ENCODE measurements at places on chromosomes 7 and 10.

DNA sequence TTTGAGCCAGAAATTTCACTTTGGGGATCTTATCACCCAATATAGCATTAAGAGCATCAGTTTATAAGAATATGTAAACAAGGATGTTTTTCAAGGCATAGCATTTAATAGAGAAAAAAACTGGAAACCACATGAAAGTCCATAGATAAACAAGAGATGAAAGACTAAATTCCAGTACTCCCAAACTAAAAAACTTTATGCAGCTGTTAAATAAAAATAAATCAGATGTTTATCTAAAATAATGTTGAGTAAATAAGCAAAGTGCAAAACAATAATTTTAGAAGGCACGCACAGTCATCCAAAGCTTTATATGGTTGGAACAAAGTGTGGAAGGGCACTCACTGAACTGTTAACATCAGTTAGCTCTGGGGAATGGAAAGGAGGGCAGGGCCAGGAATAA is 21.0 kb downstream of the RNLS start:
- no peak for DNase-seq

DNA sequence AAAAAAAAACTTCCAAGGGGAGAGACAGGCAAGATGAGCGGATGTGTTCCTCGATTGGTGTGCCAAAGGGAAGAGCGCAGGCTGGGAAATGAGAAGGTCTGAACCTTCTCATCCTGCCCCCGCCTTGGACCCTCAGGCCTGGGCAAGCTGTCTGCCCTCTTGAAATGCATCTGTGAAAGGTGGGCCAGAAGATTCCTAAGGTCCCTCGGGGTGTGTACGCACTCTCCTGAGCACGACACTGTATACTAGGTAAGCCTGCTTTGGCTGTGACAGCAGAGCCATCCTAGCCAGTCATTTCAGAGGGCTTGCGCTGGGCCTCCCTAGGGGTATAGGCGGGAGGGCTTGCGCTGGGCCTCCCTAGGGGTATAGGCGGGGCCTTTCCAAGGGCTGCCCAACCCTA is 26.8 kb downstream of the PODXL start:
- no peak for DNase-seq

DNA sequence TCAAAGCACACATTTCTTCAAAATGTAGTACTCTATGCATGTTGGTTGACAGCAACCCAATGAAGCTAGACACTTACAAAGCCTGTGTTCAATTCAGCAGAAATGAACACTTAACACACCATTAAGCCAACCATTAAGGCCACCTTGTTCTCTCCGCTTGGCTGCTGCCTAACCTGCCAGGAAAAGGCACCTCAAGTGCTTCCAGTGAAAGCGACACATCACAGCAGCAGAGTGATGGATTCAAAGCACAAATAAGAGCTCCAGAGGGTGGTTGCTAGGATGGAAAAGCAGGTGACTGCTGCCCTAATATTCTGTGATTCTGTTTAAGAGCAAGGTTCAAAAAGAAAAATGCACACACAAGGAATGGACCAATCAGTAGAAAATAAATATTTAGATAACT is 81.5 kb upstream of the GNAI1 start:
- DNase-seq = no peak

DNA sequence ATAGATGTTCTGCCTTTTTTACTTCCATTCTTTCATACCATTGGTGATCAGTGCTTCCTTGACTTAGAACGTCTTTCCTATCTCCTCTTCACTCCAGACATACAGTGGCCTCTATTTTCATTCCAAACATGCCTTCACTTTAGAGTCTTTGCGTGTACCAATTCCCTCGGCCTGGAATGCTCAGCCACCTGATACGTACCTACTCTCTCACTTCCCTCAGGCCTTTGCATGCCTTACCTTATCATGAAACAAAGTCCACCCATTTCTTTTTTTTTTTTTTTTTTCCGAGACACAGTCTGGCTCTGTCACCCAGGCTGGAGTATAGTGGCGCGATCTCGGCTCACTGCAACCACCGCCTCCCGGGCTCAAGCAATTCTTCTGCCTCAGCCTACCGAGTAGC is 2.2 kb upstream of the CCNJ start:
- DNase-seq = no peak

DNA sequence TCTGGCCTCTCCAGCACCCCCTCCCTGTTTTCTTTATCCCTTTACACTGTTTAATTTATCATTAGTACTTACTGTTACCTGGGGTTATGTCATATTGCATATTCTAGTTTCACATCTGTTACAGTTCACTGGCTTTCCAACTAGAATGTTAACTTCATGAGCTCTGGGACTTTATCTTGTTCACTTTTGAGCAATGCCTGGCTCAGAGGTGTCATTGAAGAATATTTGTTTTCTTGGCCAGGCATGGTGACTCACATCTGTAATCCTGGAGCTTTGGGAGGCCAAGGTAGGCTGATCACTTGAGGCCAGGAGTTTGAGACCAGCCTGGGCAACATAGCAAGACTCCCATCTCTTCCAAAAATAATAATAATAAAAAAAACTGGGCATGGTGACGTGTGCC is 40.7 kb downstream of the LRGUK start:
- DNase-seq = no peak

DNA sequence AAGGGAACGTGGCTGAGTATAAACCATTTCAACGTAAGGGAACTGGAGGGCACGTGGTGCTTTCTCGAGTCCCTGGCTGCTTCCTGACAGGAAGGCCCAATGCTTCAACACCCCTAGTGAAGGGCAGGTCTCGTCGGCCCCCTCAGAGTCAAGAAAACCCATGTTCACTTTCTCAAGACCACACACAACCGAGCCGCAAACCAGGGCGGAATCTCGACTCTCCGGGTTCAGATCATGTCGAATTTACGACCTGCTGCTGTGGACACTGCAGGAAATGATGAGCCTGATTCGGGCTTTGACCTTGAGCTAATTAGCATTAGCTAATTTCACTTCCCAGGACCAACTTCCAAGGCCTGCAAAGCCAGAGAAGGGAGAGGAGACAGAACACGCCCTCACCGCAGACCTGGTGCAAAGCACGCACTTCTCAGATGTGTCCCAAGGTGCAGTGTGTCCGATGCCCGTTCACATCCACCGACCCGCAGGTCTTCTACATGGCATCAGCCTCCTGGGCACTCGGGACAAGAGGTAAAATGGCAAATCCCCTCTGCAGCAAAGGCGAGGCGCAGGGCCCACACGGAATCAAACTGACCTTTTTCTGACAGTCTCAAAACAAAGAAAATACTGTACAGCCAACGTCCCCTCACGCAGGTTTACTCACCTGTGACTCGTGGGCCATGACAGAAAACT is 94.7 kb downstream of the DIP2C start:
- DNase-seq = no peak

GRCh38 chr7:108094933-108095710 is 35.0 kb downstream of the LAMB4 start:
- DNase-seq = peak; percentile 65

DNA sequence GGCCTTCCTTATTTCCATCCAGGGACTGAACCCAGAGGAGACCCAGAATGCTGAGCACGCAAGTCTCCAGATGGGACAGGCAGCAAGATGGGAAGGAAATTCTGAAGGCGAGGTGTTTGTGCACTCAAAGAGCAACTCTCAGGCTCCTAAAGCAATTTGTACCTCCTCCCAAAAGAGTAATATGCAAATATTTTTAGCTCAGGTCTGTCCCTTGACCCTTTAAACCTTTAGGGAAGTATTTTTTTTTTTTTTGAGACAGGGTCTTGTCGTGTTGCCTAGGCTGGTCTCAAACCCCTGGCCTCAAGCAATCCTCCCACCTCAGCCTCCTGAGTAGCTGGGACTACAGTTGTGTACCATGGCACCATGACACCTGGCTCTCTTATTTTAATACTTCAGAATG is 8.4 kb downstream of the RP9 start:
- DNase-seq = no peak

- DNase-seq = no peak
Observed at GRCh38 chr10:102311025-102311420, 65.7 kb downstream of the GBF1 start.

DNA sequence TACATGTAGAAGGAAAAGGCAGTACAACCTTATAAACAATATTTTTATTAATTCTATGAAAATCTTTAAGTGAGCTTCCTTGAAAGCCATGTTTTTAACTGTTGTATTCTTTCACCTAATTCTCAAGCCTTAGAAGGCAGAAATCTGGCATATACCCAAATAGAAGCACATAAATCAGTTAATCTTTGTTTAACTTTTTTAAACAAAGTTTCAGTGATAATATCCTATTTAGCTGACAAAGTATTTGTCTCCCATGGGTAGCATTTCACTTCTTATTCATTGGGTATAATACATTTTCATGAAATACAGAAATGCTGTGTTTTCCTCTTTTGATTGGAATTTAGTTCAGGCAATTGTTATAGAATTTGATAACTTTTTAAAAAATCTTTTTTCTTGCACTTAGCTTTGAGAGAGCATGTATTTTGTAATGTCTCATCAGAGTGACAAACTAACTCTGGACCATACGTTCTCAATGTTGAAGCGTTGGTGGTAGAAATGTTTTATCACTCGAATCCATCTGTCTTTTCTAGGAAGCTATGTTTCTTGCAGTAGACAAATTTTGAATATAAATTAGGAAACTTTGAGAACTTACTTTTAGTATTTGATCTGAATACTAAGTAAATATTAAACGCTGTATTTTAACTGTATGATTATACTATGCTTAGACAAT is 78.1 kb downstream of the CREM start:
- no peak for DNase-seq

DNA sequence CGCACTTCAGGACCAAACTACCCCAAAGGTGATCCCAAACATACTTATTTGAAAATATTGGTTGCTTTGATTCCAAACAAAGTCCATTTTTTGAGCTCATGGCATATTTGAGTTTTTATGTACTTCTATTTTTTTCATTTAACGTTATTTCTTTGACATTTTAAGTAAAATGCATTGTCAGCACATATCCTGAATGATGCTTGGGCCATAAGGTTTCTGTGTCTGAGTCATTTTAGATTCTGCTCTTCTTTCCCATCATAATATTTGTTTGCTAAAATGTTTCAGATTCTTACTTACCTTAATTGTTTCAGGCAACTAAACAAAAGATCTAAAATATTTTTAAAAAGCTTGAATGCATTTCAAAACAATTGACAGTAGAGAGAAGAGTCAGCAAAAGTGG is 998.2 kb downstream of the REEP3 start:
- DNase-seq = no peak

DNA sequence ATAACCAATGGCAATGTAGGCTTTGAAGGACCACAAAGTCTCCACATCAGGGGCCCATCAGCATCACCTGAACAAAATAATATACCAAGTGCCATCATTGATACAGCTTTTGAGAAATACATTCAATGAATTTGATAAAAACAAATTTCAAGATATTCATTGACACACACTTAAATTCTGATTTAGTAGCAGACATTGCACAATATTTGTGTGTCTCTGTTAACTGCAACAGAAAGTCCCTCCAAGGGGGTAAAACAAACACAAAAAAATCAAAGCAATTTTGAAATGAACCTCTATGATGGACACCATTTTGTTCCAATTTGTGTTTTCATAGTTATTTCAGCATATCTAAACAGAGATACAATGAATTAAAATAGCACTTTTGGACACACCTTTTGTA is 86.8 kb upstream of the RSU1 start:
- no peak for DNase-seq

DNA sequence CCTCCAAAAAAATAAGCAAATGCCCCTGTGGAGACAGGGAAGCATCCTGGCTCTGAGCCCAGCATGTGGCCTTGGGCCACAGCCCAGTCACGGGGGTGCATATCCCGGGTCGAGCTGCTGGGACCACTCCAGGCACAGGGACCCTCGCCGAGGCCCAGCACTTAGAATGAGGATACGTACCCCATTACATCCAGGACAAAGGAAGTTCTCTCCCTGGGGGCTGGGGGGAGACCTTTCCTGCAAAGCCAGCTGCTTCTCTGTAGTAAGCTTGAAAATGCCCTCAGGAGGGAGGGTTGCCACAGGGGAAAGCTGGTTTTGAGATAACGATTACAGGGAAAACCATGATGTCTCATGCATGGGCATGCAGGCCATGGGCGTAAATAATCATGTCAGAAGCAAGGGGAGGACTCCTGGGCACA is 75.5 kb downstream of the HIPK2 start:
- no peak for DNase-seq

GRCh38 chr7:45695249-45695995 is 121.3 kb downstream of the ADCY1 start:
- no peak for DNase-seq

- no peak for DNase-seq
Observed at GRCh38 chr10:4947635-4948596, 15.3 kb upstream of the AKR1C1 start.

DNA sequence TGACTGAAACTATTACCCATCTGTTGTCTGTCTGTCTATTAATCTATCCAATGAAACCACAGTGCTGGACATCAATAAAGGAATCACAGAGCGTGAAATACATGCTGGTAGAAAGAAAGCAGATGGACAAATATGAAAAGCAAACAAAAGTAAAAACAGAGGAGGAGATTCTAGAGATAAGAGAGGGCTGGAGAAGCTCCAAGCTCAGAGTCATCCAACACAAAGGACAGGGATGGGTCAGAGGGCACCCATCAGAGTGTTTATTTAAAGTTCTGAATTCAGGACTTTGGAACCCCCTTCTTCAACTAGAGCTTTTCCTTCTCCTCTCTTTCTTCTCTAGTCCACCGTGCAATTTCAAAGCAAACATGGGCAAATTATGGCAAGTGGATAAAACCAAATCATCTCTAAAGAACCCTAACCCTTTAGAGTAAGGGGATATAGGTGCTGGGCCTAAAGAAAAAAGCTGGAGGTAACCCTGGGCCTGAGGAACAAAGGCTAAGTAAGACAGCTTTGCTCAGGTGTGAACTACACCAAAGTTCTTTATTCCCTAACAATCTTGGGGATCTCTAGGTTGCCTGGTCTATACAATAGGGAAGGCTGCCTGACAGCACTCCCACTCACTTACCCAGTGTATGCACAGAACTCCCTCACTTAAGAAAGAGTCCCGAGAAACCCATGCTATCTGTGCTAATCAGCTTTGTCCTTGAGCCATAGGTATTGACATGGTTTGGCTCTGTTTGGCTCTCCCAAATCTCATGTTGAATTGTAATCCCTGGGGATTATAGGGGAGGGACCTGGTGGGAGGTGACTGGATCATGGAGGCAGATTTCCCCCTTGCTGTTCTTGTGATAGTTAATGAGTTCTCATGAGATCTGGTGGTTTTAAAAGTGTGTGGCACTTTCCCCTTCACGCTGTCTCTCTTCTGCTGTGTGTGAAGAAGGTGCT is 97.0 kb downstream of the BAMBI start:
- DNase-seq = no peak

GRCh38 chr10:10223131-10223530 is 794.5 kb upstream of the CELF2 start:
- no peak for DNase-seq

GRCh38 chr7:151167197-151167961 is at the start of gene GBX1:
TSS of gene GBX1 (minus strand) at chr7:151167694. CDS start at chr7:151167548, 146 bp downstream.
- no peak for DNase-seq

- DNase-seq = no peak
Observed at GRCh38 chr7:50217821-50218281, 86.7 kb upstream of the IKZF1 start.

GRCh38 chr10:121165276-121165675 is 314.1 kb downstream of the WDR11 start:
- peak; percentile 57 for DNase-seq

- peak; percentile 61 for DNase-seq
Observed at GRCh38 chr10:28841625-28842024, 164.3 kb downstream of the BAMBI start.

GRCh38 chr10:33813871-33814270 is 479.4 kb upstream of the NRP1 start:
- no peak for DNase-seq

Measured in SJSA1 (cell line).